ENCODE measurements at places on chromosomes 5 and 9.
A peak's percentile ranks its signal among the peaks of the same experiment; 100 is the strongest.

- no peak for DNase-seq
Measured at GRCh38 chr9:136050701-136051452, 44.2 kb downstream of the NACC2 start.

- no peak for DNase-seq
Measured at GRCh38 chr5:59746241-59746765, 147.2 kb downstream of the PDE4D start.

DNA sequence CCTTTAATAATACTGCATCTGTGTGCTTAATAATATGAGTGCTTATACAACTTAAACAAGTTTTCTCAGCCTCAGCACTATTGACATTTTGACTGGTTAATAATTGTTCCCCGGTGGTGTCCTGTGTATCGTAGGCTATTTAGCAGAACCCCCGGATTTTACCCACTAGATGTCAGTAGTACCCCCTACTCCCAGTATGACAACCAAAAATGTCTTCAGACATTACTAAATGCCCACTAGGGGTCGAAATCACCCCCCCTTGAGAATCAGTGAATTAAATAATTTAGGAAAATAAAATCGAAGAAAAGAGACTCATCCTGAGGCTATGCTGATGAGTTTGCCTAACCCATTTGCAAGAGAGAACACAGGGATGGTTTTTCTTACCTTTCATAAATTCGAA, 166.3 kb downstream of the ATP10B start:
- DNase-seq = no peak

GRCh38 chr5:33297760-33298216, 143.0 kb upstream of the TARS1 start:
- no peak for DNase-seq

GRCh38 chr9:463455-464171, 248.9 kb downstream of the DOCK8 start:
- DNase-seq = no peak

GRCh38 chr9:3136230-3136629, 292.3 kb upstream of the PUM3 start:
- no peak for DNase-seq

GRCh38 chr5:17470064-17470463, 28.0 kb upstream of the TAF11L2 start:
- no peak for DNase-seq

GRCh38 chr9:126877418-126877817, 17.0 kb downstream of the ZBTB34 start:
- no peak for DNase-seq

DNA sequence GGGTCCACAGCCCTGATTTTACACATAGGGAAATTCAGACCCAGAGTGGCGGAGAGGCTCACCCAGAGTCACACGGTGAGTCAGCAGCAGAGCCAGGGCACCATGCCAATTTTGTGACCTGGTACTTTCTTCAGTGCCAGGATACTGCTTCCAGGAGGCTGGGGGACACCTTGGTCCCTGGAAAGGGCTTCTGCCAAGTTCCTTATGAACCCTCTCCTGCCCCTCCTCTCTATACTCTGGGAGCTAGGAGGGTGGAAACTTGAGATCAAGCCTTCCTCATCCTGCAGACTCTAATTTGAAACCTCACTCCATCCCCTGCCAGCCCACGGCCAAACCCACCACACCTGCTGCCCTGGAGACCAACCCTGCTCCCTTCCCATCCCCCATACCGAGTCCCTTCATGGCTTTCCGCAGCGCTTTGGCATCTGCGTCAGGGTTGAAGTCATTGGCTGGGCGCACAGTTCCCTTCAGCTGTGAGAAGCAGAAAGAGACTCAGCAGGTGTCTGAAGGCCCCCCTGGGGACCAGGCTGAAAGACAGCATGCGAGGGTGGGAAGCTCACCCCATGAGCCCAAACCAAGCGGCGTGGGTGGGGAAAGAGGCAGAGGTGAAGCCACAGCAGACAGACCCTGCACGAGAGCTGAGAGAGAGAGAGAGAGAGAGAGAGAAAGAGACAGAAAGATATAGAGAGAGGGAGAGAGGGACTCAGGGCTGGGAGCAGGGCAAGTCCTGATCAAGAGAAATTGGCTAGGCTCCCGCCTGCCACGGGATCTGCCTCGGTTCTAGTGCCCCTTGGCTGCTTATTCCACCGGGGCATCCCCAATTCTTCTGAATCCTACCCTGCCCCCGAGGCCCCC, 33.5 kb downstream of the ANXA6 start:
- no peak for DNase-seq

GRCh38 chr9:136847088-136847825, 2.0 kb upstream of the PHPT1 start:
- DNase-seq = no peak

DNA sequence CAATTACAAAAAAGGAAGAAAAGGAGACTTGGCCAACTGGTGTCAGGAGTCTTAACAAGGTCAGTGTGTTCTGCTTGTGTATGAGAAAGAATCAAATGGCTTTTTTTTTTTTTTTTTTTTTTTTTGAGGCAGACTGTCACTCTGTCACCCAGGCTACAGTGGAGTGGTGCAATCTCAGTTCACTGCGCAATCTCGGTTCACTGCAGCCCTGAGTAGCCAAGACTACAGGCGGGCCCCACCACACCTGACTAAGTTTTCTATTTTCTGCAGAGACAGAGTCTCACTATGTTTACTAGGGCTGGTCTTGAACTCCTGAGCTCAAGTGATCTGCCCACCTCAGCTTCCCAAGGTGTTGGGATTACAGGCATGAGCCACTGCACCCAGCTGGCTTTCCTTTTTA, 3.1 kb upstream of the IL7R start:
- DNase-seq = peak; percentile 45

DNA sequence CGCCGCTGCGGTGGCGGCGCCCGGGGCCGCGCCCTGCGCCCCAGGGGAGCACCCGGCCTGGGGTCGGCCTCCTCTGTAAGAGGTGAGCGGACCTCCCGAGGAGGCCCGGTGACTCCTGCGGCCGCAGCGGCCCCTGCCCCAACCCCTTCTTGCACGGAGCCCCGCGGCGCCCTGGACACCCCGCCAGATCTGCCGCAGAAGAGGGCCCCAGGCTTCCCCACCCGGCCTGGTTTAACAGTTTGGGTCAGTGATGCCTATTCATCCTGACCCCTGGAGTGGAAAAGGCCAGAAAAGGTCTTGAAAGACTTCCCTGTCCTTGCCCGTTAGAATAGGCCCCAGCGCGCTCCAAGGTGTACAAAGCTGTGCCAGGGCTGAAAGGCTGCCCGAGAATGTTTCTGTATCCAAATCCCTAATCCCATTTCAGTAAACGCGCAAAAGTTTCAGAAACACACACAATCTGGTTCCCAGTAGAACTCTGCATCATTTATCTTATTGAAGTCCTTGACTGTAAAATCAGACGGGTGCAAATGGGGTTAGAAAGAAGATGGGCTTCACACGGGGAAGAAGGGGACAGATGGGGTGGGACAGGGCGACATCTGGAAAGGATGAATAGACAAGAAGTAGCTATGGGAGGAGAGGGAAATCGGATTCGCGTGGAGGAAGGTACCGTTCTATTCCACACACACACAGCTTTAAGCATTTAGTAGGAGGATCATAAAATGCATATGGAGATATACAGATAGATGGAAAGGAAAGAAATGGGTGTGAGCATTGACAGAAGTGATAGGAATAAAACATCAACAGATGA, 1.1 kb upstream of the SSBP2 start:
- no peak for DNase-seq

DNA sequence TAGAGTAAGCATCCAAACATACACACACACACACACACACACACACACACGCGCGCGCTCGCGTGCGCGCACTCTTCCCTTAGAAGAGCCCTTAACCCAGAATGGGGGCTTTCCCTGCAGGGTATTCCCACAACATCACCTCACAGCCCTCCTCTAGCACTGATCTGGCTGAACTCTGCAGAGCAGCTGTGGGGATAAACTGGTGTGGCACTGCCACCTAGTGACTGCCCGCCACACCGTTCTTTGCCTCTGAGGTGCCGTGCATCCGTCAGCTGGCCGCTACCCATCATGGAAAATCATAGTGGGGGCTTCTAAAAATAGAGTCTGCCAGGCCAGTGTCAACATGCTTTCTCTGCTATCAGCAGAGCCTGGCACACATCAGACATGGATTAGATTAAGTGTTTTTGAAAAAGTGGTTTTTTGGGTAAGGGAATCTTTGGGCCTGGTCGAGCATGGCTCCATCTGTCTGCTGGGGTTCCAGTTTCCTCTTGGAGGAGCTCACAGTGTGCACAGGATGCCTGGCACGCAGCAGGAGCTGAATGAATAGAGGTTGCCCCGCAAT, 88.1 kb downstream of the KCNN2 start:
- DNase-seq = peak; percentile 2

DNA sequence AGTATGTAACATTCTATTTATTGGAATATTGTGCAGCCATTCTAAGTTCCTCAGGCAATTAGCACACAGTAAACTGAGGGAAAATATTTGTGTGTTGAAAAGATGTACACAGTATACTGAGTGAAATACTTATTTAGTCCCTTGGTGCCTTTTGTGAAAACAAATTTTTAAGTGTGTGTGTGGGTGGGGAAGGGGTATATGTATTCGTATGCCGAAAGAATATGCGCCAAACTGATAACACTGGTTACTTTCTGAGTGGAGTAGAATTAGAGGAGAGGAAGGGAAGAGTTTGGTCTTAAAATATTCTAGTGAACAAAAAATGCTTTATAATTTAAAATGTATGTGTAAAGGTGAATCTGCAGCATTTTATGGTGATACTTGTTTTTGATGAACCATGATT, 3.1 kb downstream of the DCP2 start:
- no peak for DNase-seq

DNA sequence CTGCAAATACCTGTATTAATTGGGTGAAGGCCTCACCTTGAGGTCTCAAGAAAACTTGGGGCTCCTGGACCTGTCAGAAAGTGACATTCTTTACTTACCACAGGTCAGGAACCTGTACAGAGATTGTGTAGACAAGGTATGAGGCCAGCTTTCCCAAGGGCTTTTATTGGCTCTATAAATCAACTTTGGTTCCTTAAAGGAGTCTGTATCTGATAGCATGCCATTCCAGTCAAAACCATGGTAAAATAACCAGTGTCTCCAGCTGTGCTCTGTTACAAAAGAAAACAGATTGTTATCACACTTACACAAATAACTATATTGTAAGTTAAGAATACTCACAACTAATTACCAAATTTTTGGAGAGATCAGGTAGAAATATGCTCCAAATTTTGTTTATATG, 64.5 kb downstream of the COL15A1 start:
- no peak for DNase-seq

DNA sequence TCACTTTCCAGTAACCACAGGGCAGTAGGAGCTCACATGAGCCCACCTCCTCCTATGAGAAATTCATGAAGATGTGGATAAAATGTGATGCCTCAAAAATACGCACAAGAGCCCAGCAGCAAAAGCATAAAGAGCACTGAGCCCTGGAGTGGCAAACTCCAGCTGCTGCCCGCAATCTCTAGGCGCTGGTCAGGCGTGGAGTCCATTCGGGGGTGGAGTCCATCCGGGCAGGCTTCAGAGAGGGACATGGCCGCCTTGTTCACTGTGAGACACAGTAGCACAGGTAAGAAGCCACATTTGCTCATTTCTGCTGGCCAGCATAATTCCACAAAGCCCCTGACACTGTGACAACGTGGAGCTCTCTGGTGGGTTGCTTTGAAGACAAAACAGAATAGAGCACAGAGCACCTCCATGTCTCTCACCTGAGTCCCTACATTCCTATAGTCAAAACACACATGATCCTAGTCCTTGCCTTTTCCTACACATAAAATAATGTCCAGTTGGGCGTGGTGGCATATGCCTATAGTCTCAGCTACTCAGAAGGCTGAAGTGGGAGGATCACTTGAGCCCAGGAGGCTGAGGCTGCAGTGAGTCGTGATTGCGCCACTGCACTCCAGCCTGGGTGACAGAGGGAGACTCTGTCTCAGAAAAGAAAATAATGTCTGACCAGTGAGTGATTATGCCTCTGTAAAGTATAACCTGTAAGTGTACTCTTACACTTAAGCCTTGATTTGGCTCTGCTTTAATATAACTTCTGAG, 365.2 kb downstream of the GADD45G start:
- no peak for DNase-seq

DNA sequence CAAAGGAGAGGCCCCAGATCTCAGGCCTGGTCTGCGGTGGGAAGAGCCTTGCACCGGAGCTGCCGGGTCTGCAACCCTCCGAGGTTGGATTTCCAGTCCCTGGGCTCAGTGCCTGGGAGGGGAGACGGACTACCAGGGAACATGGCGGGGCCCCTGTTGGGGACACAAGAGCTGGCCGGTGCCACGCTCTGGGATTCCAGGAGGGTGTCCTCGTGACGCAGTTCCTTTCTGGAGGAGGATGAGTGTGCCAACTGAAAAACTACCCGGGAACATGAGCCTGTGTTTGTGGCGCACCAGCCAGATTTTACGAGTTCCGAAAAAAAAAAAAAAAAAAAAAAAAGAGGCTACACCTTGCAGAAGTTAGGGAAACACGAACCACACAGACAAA, 9.0 kb downstream of the NRARP start:
- no peak for DNase-seq

GRCh38 chr5:173733425-173733824, 117.0 kb upstream of the BOD1 start:
- DNase-seq = no peak

DNA sequence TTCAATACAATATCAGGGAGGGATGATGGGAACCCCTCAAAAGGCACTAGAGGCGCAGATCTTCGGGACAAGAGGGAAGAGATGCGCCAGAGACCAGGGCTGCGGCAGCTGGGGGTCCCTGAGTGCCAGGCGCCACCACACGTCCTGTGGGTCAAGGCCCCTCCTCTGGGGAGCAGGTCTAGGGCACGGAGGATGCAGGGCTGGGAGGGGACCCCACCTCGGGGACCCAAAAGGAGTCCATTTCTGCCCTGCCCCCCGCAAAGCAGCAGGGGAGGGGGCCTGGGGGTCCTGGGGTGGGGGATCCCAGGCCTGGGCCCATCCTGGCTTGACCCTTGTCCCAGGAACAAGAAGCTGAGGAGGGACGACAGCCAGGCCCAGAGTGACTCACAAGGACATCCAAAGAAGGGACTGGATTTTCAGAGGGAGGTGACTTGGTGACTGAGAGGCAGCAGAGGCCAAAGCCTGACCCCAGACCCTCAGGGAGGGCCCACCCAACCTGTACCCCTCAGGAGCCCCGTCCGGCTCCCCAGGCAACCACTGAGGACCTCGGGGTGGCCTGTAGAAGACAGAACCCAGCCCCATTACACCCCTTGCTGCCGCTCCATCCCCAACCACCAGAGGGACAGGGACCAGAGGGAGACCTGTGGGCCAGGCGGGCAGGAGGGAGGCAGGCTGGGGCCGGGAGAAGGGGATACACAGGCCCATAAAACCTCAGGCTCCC, 54.2 kb downstream of the LRSAM1 start:
- no peak for DNase-seq

DNA sequence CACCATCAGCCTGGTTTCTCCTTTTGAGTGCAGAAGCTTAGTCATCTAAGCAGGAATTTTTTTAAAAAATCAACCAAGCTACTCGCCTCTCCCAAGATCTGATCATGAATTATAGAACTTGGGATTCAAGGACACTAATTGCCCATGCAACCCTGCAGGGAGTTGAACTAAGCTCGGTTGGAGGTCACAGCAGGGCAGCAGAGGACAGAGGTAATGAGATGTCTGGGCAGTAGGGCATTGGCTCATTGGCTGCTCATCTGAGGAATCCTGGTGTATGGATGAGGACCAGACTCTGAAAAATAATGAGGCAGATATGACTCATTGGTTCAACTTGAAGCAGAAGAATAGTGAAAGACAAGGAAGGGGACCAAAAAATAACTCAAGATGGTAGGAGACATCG, 111.8 kb upstream of the TLE1 start:
- DNase-seq = no peak
